ENCODE measurements at places on chromosomes 5 and 9.

DNA sequence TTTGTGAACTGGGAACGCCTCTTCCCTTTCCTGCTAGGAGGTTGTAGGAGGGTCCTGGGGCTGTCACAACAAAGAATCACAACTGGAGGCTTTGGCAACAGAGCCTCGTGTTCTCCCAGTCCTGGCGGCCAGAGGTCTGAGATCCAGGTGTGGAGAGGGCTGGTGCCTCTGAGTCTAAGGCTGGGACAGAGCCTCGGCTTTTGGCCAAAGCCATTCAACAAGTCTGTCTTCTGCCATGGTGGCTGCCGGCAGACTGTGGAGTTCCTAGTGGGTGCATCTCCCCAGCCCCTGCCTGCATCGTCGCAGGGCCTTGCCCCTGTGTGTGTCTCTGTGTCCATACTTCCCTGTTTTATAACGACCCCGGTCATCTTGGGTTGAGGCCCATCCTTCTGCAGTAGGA lies 9.5 kb upstream of the IRX4 start:
- no peak overlapping the region for H3K4me3 ChIP-seq
- no peak overlapping the region for H3K27ac ChIP-seq
- no peaks in the 10 kb centered on the region for H3K4me1 ChIP-seq

- no peak for DNase-seq
- H3K27ac ChIP-seq: no peak overlapping the region
- H3K36me3 ChIP-seq: no peaks in the 10 kb centered on the region
- no peaks in the 10 kb centered on the region for H3K4me1 ChIP-seq
- H3K27me3 ChIP-seq: no peaks in the 10 kb centered on the region
Measured at GRCh38 chr5:67549296-67549618, 352.7 kb upstream of the CD180 start.

DNA sequence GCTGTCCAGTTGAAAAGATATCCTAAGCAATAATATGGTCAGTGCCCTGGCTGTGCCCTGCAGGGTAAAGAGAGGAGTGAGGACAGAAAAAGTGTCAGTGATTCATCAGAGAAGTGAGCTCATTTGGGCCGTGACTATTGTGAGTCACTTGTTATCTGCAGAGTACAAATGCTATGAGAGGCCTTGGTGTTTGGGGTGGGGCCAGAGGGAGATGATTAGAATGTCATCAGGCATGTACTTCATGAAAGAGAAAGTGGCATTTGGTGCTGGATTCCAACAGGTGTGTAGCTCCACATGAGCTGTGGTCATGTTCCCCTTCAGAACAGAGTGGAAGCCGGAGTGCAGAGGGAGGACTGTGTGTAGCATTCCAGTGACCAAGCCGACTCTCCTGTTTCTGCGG lies 174.1 kb downstream of the KDM4C start:
- no peaks in the 10 kb centered on the region for H3K36me3 ChIP-seq
- no peaks in the 10 kb centered on the region for H3K27me3 ChIP-seq
- no peak overlapping the region for H3K4me3 ChIP-seq
- DNase-seq: no peak
- H3K27ac ChIP-seq: no peak overlapping the region

DNA sequence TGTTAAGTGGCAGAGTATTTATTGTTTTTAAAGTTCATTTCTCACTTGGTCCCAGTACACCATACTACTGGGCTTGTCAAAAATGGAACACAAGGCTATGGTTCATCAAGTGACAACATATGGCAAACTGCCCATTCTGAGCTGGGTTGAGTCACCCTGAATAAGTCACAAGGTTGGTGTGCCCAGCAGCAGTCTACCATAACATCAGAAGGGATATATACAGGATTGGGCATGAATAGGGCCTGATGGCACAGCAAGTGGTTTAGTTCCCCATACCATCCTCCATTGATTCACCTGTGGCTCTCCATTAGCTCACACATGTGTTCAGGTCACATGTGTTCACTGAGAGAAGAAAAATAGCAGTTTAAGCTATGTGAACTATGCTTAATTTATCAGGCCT lies 249.8 kb upstream of the PRDM9 start:
- no peaks in the 10 kb centered on the region for H3K36me3 ChIP-seq
- H3K4me1 ChIP-seq: no peaks in the 10 kb centered on the region

- H3K4me1 ChIP-seq: no peaks in the 10 kb centered on the region
- H3K27ac ChIP-seq: no peak overlapping the region
- H3K4me3 ChIP-seq: no peak overlapping the region
- DNase-seq: no peak
- no peaks in the 10 kb centered on the region for H3K36me3 ChIP-seq
Measured at GRCh38 chr5:44935871-44936270, 127.1 kb downstream of the MRPS30 start.

DNA sequence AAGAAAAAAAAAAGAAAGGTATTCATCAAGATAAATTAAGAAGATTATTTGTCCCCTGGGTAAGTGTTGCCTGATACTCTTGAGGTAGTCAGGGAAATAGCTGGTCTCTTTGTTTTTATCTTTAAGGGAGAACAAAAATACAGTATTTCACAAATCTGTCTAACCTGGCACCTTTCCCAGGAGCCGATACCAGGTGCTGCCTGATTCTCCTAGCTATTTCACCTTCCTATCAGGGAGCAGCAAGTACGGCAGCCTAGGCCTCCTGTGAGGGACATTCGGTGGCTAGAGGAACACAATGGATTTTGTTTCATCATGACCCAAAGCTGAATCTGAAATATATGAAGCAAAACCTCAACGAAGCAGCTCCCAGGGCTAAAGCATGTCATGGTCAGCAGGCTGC lies 86.0 kb downstream of the TARS1 start:
- no peak overlapping the region for H3K27ac ChIP-seq
- H3K4me1 ChIP-seq: no peaks in the 10 kb centered on the region
- H3K4me3 ChIP-seq: no peak overlapping the region
- no peak for DNase-seq

DNA sequence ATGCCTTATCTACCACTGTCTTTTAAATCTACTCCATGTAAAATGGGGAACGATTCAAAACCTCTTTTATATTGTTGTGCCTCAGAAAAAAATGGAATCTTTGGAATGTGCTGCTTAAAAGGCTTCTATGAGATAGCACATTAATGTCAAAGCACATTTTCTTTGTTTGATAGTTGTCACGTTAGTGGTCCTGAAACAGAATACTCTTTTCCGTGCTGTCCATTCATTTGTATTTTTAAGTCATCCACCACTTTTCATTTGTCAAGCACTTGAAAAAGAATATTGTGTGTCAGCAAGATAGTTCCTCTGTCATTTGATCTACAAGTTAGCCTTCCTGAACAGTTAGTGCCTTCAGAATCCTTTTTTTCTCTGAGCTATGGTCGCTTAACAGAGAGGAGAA lies 246.9 kb downstream of the MAST4 start:
- no peaks in the 10 kb centered on the region for H3K27me3 ChIP-seq
- no peak overlapping the region for H3K27ac ChIP-seq
- no peaks in the 10 kb centered on the region for H3K36me3 ChIP-seq

DNA sequence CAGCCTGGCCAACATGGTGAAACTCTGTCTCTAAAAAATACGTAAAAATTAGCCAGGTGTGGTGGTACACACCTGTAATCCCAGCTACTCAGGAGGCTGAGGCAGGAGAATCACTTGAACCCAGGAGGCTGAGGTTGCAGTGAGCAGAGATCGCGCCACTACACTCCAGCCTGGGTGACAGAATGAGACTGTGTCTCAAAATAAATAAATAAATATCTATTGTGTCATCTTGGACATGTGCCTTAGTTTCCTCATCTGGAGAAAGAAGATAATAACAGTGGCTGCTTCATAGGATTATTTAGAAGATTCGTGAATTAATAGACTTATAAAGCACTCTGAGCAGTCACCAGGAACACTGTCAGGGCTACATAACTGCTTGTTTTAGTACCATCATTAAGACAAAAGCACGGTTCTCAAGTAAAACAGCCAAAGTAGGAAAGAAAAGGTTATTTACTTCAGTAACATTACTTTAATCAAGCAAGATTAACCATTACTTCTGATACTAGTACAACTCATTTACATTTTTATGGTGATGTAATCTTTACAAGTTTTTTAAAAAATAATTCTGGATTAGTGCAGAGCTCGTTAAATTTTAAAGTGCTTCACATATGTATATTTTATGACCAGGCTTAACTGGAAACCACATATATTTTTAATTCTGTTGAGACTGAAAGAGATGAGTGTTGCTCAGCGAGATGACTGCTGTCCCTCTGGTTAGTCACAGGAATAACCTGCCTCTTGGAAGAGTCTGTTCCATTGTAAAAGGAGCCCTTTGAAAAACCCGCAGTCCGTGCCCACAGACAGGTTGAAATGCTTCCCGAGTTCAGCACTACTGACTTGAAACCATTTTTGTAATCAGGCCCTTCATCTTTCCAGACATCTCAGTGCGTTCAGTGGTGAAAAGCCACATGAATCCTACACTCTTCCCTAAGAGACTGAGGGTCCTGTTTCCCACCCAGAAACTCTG lies 36.7 kb downstream of the ANKH start:
- H3K4me3 ChIP-seq: no peak overlapping the region
- H3K27me3 ChIP-seq: no peaks in the 10 kb centered on the region
- DNase-seq: no peak
- no peaks in the 10 kb centered on the region for H3K4me1 ChIP-seq
- no peaks in the 10 kb centered on the region for H3K36me3 ChIP-seq

GRCh38 chr9:112711050-112711689 lies 6.7 kb downstream of the INIP start:
- H3K4me3 ChIP-seq: no peak overlapping the region
- no peaks in the 10 kb centered on the region for H3K4me1 ChIP-seq
- DNase-seq: no peak

DNA sequence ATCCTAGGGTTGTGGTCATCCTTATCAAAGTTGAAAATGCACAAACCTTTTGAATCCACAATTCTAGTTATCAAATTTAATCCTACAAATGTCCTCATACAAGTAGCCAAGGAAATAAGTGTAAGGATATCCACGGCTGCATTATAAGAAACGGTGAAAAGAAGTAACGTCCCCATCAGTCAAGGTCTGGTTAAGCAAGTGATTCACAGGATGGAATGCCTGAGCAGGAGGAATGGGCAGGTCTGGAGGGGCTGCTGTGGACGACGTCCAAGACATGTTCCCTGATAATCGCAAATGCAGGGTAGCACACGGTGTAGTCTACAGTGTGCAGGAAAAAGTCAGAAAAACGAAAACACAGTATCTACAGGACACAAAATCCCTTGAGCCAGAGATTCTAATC lies 118.6 kb downstream of the ADAMTS2 start:
- DNase-seq: no peak
- no peaks in the 10 kb centered on the region for H3K4me1 ChIP-seq
- H3K36me3 ChIP-seq: no peaks in the 10 kb centered on the region
- no peaks in the 10 kb centered on the region for H3K27me3 ChIP-seq
- H3K27ac ChIP-seq: no peak overlapping the region

- H3K27ac ChIP-seq: no peak overlapping the region
- H3K4me1 ChIP-seq: no peaks in the 10 kb centered on the region
- no peak for DNase-seq
- H3K4me3 ChIP-seq: no peak overlapping the region
- H3K27me3 ChIP-seq: no peaks in the 10 kb centered on the region
- no peaks in the 10 kb centered on the region for H3K36me3 ChIP-seq
Measured at GRCh38 chr5:8321272-8321671, 452.3 kb downstream of the MTRR start.

- H3K36me3 ChIP-seq: no peaks in the 10 kb centered on the region
- no peak overlapping the region for H3K4me3 ChIP-seq
- no peak overlapping the region for H3K27ac ChIP-seq
- no peaks in the 10 kb centered on the region for H3K27me3 ChIP-seq
- DNase-seq: no peak
Measured at GRCh38 chr5:94613583-94613982, 4.8 kb downstream of the KIAA0825 start.

DNA sequence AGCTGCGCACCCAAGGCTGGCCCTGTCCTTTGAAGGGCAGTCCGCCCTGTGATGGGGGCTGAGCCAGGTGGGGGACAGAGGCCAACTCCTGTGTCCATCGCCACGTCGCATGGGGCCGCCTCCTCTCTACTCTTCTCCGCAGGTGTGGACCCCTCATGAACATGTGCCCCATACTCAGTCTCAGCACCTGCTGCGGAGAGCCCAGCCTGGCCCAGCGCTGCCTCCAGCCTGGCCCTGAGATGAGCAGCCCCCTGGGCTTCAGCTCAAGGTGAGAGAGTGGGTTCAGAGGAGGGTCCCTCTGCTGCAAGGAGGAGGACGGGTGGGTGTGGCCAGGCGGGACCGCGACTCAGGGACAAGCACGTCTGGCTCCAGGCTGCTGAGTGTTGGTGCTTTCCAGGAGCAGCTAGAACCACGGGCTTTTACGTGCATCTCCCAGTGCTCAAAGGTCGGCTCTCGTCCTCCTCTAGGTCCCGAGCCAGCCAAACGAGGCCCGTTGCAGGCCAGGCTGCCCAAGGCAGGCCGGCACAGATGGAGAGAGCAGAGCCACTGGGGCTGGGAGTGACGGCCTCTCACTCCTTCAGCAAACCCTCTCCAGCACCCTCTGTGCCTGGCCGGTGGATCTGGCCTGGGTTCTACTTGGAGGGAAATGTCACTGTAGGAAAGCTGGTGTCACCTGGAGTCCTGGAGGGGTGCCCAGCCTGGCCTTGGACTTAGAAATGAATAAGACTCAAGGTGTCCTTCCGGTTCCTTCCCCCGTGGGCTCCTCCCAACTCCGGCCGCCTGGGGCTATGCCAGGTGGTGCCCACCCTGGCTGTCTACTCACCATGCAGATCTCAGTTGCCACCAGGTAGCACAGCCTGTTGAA lies 48.9 kb upstream of the RNF130 start:
- no peaks in the 10 kb centered on the region for H3K4me1 ChIP-seq
- H3K27me3 ChIP-seq: no peaks in the 10 kb centered on the region
- no peak overlapping the region for H3K4me3 ChIP-seq
- H3K27ac ChIP-seq: no peak overlapping the region
- no peak for DNase-seq

GRCh38 chr9:134127065-134127580 lies 8.8 kb upstream of the WDR5 start:
- no peaks in the 10 kb centered on the region for H3K36me3 ChIP-seq
- no peak for DNase-seq
- H3K4me3 ChIP-seq: no peak overlapping the region
- no peaks in the 10 kb centered on the region for H3K4me1 ChIP-seq

DNA sequence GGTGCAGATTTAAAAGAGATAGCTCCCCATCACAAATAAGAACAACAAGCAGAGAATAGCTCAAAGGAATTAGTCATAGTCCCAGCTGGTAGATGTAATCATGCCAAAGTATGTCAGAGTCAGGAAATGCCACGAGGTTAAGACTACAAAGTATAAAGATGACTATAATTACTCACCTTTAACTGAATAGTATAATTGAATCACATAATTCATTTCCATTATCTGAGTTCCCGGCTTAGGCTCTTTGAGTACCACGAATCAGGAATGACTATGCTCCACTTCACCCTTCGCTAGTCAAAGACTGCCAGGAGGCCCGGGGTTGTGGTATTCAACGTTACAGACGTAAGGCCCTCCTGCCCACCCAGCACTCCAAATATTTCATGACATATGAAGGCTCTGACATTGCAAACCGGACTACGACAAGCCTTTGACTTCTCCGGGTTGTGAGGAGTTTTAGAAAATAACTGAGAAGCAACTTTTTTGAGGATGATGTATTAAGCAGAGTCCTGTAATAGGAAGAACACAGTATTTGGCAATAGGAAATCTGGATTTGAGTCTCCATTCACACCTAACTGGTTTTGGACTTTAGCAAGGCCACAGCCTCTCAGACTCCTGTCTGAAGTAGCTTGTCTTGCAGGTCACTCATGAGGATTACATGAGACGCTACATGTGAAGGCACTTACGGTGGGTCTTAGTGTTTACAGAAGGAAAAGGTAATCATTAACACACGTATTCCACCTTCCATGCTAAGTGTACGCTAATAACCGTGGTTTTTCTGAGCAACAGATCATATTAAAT lies 64.6 kb downstream of the ENC1 start:
- H3K27ac ChIP-seq: no peak overlapping the region
- H3K27me3 ChIP-seq: no peaks in the 10 kb centered on the region
- H3K36me3 ChIP-seq: no peaks in the 10 kb centered on the region
- H3K4me1 ChIP-seq: peaks cover 24% of the 10 kb centered on the region
- peak overlapping the region; percentile 40 for H3K4me3 ChIP-seq
- no peak for DNase-seq

Data from effector memory CD4-positive, alpha-beta T cell (primary cell).